ENCODE measurements at places on chromosomes 3 and 15.

DNA sequence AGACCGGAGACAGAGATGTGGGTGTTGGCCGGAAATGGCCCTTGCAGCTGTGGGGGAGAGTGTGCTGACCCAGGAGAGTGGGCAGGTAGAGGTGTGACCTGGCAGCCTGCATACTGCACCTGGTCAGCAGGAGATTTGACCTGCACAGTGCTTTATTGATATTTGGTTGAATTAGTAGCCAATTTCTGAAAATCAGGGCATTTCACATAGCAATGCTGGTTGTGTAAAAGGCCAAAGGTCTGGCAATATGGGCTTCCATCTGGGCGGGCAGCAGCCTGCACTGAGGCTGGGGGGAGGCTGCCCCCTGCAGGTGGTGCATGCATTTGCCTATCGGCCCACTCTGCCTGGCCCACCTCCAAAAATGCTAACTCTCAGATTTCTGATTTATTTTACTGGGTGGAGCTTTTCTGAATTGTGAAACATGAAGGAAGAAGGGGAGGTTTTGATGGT, 9.4 kb upstream of the MGLL start:
- no peak for DNase-seq

GRCh38 chr3:7249493-7250076, 388.7 kb downstream of the GRM7 start:
- DNase-seq: no peak

- DNase-seq: no peak
Measured at GRCh38 chr3:82416830-82417229, 655.4 kb upstream of the GBE1 start.

DNA sequence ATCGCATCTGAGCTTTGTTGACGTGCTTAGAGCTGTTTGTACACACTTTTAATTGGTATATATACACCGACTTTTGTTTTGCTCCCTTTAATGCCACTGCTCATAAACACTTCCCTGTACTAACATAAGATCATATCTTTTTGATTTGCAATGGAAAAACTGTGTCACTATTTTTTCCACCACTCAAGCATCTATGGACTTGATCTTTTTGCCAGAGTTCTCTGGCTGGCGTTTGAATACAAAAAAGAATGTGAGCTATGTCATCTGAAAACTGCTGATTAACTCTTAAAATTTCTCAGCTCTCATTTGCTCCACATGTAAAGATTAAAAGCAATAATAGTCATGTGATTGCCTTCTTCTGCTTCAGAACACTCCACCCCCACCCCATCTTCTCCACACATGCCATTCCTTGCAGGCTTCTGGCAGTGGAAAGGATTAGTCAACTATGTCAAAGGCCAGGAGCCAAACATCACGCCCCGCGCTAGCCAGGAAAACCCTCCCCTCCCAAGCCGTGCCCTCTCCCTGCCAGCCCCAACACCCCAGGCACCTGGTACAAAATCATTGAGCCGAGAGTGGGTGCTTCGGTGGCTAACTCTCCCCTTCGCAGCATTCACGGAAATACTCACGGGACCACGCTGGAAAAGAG, 123.4 kb upstream of the MEF2A start:
- no peak for DNase-seq

DNA sequence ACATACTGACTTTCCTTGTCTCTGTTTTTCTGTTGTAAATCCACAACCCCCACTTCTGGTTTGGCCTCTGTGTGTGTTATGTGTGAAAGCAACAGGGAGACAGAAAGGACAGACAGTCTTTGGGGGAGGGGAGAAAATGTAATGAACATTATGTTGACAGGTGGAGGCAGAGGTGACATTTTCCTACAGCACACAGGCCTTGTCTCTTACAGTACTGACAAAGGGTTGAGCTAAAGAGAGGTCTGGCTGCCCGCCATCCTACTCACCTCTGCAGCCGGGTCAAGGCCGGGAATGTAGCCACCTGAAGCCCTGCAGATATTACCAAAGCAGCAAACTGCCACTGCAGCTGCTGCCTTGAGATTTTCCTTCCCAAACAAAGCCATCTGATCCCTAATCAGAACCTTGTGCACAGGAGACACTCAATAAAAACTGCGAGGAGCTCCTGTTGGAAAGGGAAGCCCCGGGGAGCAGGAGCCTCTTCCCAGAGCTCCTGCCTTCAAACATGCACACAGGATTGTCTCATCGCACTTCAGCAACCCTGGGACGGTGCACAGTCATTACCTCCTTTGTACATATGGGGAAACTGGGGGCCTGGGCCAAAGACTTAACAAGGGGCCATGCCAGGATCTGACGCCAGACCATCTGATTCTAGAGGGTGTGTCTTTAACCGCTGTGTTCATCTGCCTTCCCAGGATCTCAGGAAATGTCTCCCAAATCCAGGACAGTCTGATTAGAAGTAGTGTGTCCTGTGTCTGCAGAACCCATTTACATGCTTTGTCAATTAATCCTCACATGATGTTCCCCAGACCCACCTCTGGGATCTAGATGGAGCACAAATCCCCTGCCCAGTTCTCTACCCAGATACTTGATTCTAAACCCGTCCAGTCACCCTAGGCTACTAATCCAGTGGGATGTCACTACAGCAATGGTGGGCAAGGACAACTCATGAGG, 14.2 kb downstream of the MYO5C start:
- no peak for DNase-seq

DNA sequence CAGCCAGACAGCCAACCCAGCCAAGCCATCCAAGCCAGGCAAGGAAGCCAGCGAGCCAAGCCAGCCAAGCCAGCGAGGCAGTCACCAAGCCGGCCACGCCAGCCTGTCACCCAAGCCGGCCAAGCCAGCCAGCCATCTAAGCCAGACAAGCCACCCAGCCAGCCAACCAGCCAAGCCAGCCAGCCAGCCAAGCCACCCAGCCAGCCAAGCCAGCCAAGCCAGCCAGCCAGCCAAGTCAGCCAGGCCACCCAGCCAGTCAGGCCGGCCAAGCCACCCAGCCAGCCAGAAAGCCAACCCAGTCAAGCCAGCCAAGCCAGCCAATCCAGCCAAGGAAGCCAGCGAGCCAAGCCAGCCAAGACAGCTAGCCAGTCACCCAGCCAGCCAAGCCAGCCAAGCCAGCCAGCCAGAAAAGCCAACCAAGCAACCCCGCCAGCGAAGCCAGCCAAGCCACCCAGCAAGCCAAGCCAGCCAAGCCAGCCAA, 201.2 kb downstream of the GOLGA6L6 start:
- DNase-seq: no peak

GRCh38 chr3:40725031-40725430, 200.3 kb downstream of the ZNF621 start:
- DNase-seq: no peak

- no peak for DNase-seq
Measured at GRCh38 chr3:40258555-40258954, 51.0 kb upstream of the EIF1B start.

- no peak for DNase-seq
Measured at GRCh38 chr3:168884353-168884903, 779.1 kb downstream of the MECOM start.

GRCh38 chr15:53974121-53974520, 4.1 kb upstream of the UNC13C start:
- no peak for DNase-seq

DNA sequence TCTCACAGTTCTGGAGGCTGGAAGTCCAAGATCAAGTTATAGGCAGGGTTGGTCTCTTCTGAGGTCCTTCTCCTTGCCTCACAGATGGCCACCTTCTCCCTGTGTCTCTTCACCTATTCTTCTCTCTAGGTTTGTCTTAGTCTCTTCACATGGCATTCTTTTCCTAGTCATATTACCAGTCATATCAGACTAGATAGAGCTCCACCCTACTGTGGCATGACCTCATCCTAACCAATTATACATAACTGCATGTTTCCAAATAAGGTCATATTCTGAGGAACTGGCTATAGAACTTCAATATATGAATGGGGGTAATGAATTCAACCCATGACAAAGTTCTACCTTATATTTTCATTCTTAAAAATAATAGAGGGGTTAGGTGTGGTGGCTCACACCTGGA, 196.4 kb upstream of the UBE3A start:
- no peak for DNase-seq

GRCh38 chr15:31447931-31448634, 121.4 kb downstream of the KLF13 start:
- DNase-seq: no peak

DNA sequence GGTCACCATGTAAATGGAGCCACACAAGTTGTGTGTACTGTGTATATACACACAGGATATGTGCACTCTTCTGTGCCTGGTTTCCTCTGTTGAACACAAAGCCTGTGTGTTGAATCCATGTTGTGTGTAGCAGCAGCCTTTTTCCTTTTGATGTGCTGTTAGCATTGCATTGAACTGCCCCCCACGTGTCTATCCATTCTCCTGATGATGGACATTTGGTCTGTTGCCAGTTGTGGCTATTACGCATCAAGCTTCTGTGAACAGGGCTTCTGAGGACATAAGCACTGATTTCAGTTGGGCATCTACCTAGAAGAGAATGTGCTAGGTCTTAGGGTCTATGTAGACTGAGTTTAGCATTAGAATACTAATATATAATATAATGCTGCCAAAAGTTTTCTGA, 77.4 kb downstream of the LSM3 start:
- DNase-seq: no peak

DNA sequence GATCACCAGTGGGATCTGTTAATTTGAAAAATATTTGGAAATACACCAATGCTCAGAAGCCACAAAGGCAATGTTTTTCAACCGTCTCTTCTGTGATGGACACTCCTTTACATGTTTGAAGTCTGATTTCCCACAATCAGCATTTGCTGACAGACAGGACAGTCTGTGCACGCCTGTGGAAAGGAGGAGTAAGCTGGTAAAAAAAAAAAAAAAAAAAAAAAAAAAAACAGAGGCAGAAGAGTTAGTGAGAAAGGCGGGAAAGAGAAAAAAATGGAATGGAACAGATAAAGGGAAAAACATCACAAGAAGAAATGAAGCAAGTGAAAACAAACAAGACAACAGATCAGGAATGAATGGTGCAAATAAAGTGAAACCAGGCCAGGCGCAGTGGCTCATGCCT, 35.0 kb downstream of the PRTG start:
- DNase-seq: no peak

DNA sequence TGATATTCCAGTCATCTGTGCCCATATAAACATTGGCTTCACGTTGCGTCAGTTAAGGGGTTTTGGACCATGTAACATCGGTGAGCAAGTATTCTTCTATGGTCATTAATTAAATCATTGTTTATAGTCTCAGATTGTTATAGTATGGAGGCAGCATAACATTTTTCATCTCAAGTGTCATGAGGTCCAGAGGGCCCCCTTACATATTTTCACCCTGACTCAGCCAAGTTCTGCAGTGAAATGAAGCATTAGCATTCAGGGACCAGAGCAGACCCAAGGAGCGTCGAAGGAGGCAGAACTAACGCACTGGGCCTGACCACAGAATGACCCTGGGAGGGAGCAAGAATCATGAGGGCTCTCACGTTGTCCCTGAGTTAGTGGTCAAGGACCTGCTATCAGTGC, 171.5 kb downstream of the LRTM1 start:
- DNase-seq: no peak

DNA sequence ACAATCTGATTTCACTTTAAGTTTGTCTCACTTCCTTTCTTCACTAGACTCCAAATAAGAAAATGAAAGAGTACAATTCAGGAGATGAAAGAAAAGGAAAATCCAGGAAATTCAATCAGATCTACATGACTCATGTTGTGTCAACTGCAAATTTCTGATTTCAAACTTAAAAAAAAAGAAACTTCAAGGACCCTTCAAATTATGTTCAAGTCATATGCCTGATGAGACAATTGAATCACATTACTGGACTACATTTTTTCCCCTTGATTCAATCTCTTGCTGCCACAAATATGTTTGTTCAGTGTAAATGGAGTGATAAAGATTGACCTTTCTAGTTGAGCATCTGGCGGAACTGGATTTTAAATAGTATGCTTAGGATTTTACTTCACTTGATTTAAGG, 37.4 kb downstream of the FRMD5 start:
- no peak for DNase-seq

- DNase-seq: no peak
Measured at GRCh38 chr3:155232605-155233004, 60.9 kb downstream of the STRIT1 start.

DNA sequence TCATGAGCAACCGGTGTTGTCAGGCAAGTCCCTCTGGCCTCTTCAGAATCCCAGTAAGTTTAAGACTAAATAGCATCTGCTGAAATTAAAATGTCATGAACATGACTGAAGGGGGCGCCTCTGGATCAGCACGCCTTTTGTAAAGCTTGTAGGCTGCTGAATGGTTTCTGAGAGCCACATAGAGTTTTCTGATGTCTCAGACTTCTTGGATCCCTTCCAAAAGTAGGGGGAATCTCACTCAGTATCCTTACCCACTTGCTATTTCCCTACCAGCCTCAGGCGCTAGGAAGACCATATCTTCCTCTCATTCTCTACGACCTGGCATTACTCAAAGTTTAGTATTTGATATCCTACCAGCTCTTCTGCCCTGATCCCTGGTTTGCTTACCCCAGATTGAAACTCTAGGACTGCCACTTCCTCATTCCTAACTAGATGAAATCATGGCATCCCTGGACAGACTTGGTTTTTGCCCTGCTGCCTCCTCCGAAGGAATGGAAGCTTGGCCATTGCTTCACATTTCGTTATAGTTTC, 62.7 kb upstream of the CD47 start:
- no peak for DNase-seq

DNA sequence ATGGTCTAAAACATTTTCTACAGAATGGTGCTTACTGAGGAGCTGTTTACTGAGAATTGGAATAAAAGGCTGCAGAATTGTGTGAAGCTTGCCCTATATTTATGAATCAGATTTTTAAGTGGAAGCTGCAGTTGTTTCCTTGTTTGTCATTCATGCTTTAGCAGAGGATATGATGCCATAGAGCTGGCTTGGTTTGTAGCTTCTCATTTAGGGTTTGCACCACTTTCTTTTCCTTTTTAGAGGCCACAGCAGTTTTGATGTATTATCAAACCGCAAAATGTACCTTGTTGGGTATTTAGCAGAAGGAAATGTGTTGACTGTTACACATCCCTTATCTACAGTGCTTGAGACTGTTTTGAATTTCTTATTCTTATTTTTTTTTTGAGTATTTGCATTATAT, 66.2 kb downstream of the RASA2 start:
- no peak for DNase-seq

DNA sequence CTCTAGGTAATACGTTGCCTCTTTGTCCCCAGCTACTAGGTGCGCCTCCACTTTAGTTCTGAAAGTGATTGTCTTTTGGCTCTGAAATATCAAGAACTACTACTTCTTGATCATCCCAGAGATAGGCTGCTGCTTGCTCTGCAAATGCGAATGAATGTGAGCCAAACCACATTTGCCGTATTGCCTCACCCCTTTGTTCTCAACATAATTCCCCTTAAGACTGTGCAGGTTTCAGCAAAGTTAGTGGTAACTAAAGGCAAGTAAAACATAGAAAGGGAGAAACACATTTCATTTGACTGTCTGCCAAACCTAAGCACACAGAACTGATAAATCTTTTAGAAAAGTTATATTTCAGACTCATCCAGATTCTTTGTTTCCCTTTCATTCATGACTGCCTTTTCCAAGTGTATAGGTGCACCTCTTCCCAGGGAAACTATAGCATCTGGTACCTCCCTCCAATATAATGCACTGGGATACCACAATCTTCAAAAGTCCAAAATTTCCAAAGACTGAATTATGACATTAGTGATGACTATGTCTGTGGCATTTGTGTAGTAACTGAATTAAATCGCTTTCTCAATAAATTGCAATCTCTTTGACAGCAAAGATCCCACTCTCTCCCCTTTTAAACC, 720.6 kb upstream of the CBLB start:
- DNase-seq: no peak
